Mesothelial cell of epicardium (in vitro differentiated cells): ENCODE measurements at places on chromosomes 12 and 14. TPM values are rescaled to one million over a fixed set of nuclear protein-coding genes. Genes with fewer than 3 reads are reported as not detected.

ASIC1 gene
- total RNA-seq, result 6.1 to 7.2 TPM (median 6.6 TPM) in 3 replicates

KRT79 gene
- not detected in 3 replicates for total RNA-seq

DNAJC22 gene
- total RNA-seq, result 13.2 to 15.3 TPM (median 14.4 TPM) in 3 replicates

PPFIA2 gene
- total RNA-seq, result 1.0 to 1.6 TPM (median 1.1 TPM) in 3 replicates

C12orf60 gene
- 1.3 to 1.7 TPM (median 1.4 TPM) in 3 replicates for total RNA-seq

CHPT1 gene
- total RNA-seq, result 16.1 to 18.7 TPM (median 16.9 TPM) in 3 replicates

LMNTD1 gene
- total RNA-seq, result 0.54 TPM in 1 of 3 replicates, not detected in the others

INSM2 gene
- not detected in 3 replicates for total RNA-seq

SCN8A gene
- 2.7 to 3.2 TPM (median 2.7 TPM) in 3 replicates for total RNA-seq

CMA1 gene
- not detected in 3 replicates for total RNA-seq

FOXG1 gene
- not detected in 3 replicates for total RNA-seq

AKT1 gene
- total RNA-seq, result 116 to 122 TPM (median 117 TPM) in 3 replicates

DNA sequence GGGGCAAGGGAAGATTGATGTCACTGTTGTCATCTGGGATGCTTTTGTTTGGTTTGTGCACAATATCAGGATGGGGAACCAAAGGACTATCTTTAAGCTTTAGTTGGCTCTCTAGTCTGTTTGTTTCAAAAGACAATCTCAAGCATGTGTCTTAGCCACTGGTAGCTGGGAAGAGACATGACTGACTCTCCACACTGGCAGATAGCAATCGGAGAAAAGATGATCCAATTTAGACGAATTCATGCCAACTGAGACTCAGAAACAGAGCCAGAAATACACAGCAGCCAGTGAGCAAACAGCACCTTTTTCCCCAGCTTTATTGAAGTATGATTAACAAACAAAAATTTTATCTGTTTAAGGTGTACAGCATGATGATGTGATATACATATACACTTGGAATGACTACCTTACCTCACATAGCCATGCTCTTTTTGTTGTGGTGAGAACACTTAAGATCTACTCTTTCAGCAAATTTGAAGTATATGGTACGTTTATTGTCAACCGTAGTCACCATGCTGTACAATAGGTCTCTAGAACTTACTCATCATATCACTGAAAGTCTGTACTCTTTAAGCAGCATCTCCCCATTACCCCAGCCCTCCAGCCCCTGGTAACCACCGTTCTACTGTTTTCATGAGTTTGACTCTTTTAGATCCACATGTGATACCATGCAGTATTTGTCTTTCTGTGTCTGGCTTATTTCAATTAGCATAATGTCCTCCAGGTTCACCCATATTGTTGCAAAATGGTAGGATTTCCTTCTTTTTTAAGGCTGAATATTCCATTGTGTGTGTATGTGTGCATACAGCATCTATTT lies 50.6 kb downstream of the DUSP16 start:
- no peak for DNase-seq

GRCh38 chr12:91833780-91834359 lies 311.8 kb downstream of the BTG1 start:
- no peak for DNase-seq

GRCh38 chr12:131783915-131784541 lies 44.2 kb upstream of the MMP17 start:
- DNase-seq, result no peak

DNA sequence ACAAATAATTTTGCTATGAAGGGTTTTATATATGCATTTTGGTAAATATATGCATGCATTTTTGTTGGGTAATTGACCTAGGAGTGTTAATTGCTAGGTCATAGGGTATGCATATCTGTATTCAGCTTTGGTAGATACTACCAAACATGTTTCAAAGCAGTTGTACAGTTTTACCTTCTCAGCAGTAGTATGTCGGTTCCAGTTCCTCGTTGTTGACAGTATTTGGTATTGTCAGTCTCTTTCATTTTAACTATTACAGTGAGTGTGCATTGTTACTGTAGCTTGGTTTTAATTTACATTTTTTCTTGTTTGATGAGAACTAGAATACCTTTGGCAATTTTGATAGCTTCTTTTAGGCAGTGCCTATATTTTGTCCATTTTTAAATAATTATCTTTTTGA lies 98.9 kb downstream of the ARID2 start:
- no peak for DNase-seq

- DNase-seq, result no peak
These were observed 27.2 kb downstream of the KRT80 start for GRCh38 chr12:52164624-52165023.

DNA sequence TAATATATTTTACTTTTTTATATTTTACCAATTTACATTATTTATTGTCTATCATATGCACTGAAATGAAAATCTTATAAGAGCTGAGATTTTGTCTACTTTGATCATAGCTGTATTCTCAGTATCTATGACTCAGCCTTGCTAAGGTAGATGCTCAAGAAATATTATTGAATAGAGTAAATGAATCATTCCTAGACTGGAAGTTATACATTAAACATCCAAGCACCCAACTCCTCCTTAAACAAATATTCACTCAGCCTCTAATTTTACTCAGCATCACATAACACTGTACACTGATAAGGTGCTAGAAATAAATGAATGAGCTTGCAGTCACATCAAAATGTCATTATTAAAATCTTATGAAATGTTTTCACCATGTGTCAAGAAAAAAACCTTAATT lies 1424.9 kb downstream of the LRFN5 start:
- no peak for DNase-seq

- DNase-seq, result no peak
These were observed 1.4 kb upstream of the STON2 start for GRCh38 chr14:81401420-81402122.

DNA sequence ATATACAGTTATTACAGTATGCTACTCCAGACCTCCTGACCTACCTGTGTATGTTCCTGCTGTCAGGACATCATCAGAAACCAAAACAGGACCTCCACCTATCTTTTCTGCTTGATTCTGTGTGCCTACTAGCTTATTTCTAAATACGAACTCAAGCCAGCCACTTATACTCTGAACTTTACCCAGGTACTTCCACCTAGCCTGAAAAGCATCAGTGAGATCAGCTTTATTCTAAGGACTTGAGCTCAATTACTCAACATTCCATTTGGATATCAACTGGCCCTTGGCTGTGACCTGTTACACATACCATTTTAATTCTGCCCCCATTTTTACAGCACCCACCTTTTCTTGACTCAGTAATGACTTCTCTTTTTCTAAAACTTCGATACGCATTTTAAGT lies 29.2 kb downstream of the TRIP11 start:
- no peak for DNase-seq

DNA sequence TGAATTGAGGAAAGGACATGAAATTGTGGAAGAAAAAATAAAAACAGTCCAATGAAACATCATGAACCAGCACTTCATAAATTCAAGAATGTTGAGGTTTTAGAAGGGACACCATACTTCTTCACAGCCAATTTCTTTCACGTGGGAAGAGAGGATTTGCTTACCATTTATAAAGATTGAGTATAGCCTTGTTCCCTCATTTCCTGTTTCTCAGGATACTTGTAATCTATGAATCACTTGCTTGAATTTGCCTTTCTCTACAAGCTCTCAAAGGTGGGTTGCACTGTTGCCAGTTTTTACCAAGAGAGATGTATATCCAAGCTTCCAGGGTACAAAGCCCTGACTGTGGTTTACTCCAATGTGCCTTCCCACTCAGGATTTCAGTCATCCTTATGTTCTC lies 116.1 kb downstream of the DUSP6 start:
- no peak for DNase-seq

- DNase-seq, result no peak
These were observed 56.2 kb upstream of the VPS33A start for GRCh38 chr12:122322501-122322900.

DNA sequence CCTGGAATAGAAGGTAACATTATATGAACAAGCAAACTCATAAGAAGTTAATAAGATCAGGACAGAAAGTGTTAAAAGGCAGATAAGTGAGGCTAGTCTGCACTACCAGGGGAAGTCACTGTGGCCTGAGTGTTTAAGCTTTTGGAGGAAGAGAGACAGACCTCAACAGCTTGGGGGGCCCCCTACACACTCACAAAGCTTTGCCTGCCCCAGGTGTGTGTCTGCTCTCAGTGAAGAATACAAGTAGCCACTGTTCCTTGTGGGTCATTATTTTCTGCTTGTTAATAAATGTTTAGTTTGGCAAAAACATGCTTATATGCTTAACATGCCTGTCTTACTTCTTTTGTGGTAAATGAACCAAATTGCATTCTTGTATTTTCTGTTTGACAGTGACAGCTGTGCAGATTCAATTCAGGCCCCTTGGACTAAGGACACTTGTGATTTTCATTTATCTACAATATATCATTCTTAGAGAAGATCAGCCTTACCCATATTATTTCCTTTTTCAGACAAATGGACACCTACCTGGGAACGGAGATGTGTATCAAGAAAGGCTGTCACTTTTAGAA lies 50.7 kb upstream of the C12orf71 start:
- DNase-seq, result no peak

DNA sequence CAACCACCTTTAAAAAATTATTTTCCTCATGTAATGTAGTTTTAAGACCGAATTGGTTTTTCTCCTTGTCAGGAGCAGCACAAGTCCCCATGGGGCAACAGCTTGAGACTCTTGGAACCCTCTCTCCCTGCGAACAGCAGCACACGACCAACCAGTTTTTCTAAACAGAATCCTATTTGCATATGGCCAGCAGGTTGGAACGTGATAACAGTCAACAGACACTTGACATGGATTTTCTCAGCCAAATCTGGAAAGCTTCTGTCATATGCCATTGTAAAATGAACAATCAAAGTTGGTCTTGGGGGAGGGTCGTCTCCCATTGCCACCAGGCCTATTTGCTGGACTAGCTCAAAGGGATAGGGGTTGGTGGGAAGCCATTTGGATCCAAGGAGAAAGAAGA lies 1915.0 kb upstream of the FLRT2 start:
- no peak for DNase-seq

DNA sequence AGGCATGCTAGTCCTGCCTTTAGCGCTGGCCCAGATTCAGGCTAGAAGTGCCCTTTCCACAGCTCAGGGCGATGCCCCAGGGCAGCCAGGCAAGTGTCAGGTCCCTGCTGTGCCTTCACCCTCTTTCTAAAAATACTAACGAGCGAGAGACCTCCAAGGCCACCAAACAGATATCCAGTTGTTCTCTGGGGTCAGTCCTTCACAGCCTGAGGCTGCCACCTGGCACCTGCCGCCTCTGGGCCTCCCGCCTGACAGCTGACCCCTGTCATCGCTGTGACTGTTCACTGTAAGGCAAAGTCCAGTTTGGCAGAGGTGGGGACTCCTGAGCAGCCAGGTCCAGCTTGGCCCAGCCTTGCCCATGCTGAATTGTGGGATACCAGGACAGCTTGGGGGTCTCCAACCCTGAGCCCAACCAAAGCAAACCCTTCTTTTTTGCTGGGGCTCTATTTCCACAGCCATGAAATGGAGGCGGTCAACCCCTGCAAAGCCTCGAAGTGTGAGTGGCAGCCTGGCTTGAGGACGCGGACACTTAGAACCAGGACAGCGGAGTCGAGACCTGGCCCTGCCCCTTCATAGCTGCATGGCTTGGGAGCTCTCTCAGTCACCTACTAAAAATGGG lies 79.9 kb downstream of the NINJ2 start:
- DNase-seq, result no peak

DNA sequence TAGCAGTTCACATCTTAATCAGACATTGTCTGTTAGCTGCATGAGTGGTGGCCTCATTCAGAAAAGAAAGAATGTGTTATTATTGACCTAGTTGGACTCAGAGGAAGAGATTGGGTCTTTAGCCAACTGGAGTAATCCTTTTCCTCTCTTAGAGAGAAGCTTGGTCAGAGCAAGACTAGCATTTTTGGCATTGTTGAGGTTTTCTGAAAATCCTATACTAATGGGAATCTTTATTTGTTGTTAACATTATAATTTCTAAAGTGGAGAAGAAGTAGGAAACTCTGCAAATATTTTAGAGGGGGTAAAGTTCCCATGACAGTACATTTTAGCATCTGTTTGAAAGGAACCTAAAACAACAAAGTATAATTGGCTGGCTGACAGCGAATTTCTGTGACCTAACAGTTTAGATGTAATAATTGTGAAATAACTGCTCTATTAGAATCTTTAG lies 9.7 kb downstream of the TOX4 start:
- DNase-seq, result no peak

- no peak for DNase-seq
These were observed 41.6 kb upstream of the CDK17 start for GRCh38 chr12:96441816-96442215.

GRCh38 chr12:121574025-121574424 lies 6.8 kb downstream of the KDM2B start:
- DNase-seq, result no peak

GRCh38 chr14:95245334-95245733 lies 74.4 kb downstream of the CLMN start:
- no peak for DNase-seq

DNA sequence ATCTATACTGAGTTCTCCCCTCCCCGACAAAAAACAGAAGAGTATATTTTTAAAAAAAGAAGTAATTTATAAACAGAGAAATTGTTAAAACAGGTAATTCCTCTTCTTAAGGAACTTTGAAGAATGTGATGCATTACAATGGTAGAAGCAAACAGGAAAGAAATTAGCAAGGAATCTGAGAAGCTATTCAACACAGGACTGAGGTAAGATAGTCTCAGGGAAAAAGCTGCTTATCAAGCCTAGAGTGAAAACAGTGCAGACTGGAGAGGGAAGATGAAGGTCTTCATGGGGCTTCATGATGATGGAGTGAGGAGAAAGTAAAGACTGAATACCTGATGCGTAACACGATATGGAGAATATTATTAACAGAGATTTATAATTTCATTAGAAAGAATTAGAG lies 880.0 kb downstream of the SLC16A7 start:
- DNase-seq, result no peak

DNA sequence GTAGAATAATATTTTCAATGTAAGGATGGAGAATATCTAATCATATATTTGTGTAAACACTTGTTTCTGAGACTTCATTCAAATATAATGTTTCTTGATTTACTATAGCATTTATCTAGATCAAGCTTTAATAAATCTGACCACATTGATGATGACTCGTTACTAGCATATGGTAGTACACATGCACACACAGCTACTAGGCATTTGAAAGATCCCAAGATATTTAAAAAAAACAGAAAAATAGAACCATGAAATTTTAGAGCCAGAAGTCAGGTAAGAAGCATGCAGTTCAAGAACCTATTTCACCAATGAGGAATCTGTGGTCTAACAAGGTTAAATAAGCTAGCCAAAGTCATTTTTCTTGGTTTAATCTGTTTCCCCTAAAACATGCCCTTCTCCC lies 32.0 kb downstream of the DCP1B start:
- DNase-seq, result no peak

DNA sequence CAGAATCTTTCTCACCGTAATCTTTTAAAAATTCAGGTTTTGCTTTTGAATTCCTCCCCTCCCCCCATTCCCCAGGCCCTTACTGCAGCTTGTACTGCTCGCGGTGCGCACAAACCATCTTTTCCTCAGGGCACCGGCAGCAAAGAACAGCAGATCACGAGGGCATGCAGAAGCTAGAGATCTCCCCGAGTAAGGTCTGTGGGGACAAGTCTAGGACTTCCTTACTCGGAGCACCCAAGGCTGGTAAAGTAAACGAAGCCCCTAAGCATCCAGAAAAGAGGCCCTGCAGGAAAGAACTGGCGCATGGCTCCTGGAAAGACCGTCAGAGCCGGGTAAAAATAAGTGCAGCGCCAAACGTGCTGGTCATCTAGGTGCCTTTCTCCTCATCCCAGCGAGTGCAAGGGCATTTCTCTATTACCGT lies 727 bp downstream of the LDHB start:
- no peak for DNase-seq

- DNase-seq, result no peak
These were observed 158.2 kb downstream of the CAND1 start for GRCh38 chr12:67427336-67427735.
